ENCODE measurements at places on chromosomes 7 and 10.

- no peak for DNase-seq
Measured at GRCh38 chr7:142425281-142425680, 167.4 kb upstream of the PRSS58 start.

- no peak for DNase-seq
Measured at GRCh38 chr7:41197769-41198168, 505.1 kb downstream of the INHBA start.

- no peak for DNase-seq
Measured at GRCh38 chr10:131013281-131013912, 298.1 kb downstream of the TCERG1L start.

GRCh38 chr10:72106154-72106849 lies 18.0 kb upstream of the SPOCK2 start:
- no peak for DNase-seq

GRCh38 chr7:64888901-64889685 lies 14.0 kb upstream of the ZNF273 start:
- no peak for DNase-seq

DNA sequence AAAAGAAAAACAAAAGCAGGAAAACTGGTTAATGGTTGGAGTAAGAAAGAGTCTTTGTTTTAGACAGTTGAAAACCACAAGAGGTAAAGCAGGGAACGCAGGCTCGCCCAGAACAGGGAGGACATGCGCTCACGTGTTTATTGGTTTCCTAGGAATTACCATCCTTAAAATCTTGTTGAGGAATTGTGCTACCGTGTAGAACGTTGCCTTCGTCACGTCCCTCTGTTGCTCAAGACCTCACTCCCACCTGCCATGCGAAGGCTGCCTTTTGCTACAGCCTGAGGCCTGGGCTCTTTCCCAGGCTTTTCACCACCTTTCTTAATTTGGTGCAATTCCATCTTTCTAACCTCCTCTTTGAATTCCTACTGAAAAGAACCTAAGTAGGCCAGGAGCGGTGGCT lies 61.6 kb upstream of the CAMK1D start:
- DNase-seq: no peak

DNA sequence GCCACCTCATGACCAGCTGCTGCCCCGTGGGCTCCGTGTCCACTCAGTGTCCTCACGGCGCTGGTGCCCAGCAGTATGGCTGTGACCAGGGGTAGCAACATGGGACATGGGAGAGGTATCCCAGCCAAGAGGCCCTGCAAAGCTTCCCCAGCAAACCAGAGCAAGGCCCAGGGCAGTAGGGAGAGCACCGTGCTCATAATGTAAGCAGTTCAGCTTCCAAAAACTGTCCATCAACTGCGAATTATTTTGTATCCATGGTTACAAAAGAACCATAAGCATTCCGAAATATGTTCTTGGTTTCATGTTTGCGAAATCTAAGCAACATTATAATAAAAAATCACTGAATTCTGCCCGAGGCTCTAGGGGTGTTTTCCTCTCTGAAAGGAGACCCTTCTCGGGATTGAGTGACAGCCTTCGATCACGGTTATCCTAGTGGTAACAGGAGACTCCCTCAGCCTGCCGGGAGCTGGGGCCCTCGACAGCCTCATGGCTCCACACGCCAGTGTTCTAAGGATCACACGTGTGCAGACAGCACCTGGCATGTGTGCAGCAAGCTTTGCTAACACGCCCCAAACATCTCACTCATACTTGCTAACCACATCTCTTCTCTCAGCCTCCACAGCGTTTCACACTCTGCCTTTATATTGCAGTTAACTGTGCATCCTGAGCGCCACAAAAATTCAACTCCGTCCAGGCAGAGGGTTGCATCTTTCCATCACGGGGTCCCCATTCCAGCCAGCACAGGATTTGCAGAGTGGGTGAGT lies 117.6 kb downstream of the DIP2C start:
- DNase-seq: no peak
